ENCODE measurements at places on chromosomes 5 and 9.

DNA sequence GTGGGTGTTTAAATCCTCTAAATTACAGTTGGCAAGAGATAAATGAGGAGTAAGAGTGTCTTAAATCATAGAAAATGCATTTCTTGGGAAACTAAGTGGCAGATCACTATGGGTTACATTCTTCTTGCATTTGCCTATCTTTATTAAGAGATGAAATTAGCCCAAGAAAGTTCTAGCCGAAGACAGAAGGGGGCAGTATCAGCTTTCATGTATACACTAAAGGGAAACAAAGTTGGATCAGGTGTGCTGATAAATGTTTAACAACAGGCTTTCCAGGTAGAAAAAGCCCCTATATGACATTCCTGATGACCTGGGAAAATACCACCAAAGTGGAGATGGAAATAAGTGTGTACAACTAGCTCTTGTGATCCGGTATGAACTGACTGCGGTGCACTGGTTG, 81.9 kb upstream of the TLR4 start:
- no peak for DNase-seq

GRCh38 chr5:7662289-7662688, 188.6 kb downstream of the CFAP90 start:
- DNase-seq, result no peak

DNA sequence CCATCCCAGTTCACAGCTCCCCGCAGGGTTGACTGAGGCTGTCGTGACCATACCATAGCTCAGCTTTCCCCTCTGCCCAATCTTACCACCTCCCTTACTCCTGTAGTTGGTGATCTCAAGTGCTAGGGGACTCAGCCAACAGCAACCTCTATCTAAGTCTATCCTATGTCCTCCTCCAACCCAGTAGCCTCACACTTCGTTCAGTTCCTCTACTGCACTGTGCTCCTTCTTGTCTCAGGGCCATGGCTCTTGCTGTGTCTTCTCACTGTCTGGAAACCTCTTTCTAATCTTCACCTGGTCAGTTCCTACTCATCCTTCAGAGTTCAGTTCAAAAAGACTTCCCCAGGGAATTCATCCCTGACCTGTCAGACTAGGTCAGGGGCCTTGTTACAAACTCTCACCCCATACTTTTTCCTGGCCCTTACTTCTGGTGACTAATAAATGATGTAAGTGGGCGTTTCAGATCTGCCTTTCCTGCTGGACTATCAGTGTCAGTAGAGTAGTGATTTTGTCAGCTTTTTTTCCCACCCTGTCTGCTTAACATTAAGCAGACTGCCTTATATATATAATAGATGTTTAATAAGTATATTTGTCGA, 53.6 kb upstream of the NR3C1 start:
- no peak for DNase-seq

GRCh38 chr9:107242073-107243030, 40.7 kb upstream of the RAD23B start:
- DNase-seq, result no peak

DNA sequence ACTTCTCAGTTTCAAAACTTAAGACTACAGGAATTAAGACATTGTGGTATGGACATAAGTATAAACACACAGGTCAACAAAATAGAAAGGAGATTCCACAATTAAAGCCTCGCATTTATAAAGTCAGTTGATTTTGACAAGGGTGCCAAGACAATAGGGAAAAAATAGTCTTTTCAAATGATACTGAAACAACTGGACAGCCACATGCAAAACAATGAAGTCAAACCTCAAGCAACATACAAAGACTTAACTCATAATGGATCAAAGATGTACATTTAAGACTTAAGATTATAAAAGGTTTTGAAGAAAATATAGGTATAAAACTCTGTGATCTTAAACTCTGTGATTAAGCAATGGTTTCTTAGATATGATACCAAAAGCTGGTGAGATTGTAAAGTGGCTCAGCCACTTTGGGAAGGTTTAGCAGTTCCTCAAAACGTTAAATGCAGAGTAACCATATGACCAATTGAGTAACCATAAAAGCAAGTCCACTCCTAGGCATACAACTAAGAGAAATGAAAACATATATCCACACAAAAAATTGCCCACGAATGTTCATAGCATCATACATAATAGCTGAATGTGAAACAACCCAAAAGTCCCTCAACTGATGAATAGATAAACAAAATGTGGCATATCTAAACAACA, 22.0 kb downstream of the HINT1 start:
- DNase-seq, result no peak

GRCh38 chr9:135992486-135993408, 31.6 kb upstream of the UBAC1 start:
- no peak for DNase-seq

- no peak for DNase-seq
Measured at GRCh38 chr5:92979716-92980115, 601.3 kb downstream of the NR2F1-AS1 start.

DNA sequence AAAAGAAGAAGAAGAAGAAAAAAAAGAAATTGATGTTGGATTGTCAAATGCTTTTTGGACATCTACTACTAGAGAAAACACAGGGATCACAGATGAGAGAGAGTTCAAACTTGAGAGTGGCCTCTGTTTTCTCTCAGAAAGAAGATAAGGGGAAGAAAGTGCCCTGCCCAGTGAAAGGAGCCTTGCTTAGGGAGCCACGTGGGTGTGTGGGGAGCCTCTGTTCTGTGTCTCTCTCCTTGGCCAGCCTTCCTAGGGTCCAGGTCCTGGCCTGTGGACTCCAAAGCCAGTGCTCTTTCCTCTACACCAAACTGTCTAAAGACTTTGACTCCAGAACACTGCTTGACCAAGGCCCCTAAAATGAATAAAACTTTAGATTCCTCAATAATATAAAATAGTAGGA, 22.0 kb upstream of the COL15A1 start:
- DNase-seq, result no peak

GRCh38 chr5:14778792-14779070, 92.8 kb downstream of the ANKH start:
- no peak for DNase-seq

DNA sequence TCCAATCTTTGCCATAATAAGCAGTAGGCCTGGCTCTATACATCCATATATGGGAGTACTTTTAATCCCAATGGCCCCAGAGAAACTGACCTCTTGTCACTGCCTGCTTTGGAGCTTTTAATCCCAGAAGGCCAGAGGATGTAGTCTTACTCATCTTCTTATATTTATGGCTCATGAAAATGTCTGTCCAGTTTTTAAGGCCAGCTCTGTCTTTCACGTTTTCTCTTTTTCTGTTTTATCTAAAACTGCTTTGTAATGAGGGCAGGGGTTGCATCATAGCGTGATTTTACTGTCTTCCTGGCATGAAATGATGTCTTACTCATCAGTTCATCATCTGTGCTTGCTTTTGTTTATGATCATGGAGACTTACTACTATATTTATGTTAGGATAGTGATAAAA, 1094.9 kb downstream of the MAT2B start:
- DNase-seq, result no peak

DNA sequence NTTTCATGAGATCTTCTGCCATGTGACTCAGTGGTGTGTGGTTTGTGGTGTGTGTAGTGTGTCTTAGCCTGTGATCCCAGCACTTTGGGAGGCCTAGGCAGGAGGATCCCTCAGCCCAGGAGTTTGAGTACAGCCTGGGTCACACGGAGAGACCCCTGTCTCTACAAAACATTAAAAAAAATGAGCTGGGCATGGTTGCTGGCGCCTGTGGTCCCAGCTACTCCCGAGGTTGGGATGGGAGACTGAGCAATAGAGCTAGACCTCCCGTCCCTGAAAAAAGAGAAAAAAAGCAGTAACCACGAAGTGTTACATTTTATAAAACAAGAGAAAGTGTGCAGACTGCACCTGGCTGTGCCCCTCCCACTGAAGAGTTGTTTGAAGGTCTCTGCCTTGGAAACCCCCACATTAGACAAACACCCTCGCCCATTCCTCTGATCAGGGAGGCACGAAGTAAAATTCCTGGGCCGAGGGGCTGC, 21.2 kb upstream of the RNU6ATAC start:
- peak; percentile 5 for DNase-seq

DNA sequence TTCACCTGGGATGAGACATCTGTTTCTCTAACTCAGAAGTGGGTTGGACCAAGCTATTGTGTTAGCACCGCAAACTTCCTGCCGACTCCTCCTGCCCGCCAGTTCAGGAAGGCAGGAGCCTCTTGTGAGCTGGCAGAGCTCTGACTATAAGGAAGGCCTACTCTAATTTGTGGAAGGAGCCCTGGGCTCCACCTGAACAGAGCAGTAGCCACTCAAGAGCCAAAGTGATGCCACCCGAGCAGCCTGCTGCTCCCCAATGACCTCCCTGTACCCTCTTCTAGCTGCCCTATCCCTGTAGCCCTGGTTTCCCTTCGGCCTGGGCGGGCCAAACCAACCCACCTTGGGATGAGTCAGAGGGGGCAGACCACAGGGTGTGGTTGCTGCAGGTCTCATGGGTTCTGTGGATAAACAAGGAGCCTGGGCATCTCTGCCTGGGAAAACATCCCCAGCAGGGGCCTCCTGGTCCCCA, 81.6 kb downstream of the PSD2 start:
- DNase-seq, result no peak

GRCh38 chr5:62312674-62313073, 6.7 kb downstream of the KIF2A start:
- DNase-seq, result no peak

DNA sequence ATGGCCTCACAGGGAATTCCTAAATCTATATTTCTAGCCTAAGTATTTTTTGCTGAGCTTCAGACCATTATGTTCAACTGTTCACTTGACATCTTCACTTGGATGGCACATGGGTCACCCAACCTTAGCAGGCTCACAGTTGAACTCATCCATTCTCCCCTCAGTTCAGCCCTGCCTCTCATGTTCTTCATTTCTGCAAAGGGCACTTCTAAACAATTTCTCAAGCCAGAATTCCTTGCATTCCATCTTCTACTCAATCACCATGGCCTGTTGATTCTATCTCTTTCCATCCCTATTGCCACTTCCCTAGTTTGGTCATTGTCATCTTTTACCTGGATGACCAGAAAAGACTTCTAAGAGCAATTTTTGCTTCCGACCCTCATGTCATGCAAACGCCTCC, 7.3 kb upstream of the RGS3 start:
- DNase-seq, result no peak

DNA sequence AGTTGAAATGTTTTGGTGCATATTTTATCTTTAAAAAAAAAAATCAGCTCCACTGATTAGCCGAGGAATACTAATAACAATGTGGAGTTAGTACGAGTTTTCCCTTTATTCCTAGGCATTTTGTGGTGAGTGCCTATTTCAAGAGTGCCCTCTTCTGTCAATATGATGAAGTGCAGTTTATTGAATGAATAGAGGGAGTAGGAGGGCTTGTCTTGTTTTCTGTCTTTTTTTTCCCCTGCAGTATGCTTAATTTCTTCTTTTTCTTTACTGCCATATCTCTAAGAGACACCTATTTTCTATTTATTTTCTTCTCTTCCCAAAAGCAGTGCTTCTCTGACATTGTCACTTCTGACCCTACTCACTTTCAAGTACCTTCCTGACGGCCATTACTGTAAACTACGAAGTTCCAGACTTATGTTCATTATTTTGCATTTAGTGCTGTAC, 169.6 kb upstream of the PITX1 start:
- no peak for DNase-seq

- DNase-seq, result no peak
Measured at GRCh38 chr5:114010362-114010761, 351.5 kb upstream of the KCNN2 start.

- DNase-seq, result no peak
Measured at GRCh38 chr5:73747696-73748380, 121.8 kb downstream of the ARHGEF28 start.

DNA sequence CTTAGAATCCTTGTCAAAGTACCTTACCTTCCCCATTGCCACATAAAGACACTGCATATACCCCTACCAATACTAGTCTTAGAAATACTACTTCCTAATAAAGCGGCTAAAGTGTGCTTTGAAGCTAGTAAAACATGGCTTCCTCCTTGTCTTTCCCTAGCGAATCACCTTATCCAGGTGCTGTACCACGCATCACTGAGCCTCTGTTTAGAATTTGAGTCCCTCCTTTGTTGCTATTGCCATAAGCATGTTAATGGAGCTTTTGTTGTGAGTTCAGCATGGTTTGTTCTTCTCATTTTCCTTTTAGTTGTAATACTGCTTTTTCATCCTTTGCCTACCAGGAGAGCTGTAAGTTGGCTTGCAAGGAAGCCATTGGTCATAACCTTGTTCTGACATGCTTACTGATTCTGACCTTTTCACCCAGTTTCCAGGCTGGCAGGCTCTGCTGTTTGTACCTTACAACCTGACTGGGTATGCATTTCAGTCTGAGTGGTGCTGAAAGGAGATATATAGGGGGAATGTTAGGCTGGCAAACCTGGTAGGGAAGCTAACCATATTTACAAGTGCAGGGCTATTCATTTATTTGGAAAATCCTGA, 49.8 kb downstream of the LMNB1 start:
- no peak for DNase-seq

DNA sequence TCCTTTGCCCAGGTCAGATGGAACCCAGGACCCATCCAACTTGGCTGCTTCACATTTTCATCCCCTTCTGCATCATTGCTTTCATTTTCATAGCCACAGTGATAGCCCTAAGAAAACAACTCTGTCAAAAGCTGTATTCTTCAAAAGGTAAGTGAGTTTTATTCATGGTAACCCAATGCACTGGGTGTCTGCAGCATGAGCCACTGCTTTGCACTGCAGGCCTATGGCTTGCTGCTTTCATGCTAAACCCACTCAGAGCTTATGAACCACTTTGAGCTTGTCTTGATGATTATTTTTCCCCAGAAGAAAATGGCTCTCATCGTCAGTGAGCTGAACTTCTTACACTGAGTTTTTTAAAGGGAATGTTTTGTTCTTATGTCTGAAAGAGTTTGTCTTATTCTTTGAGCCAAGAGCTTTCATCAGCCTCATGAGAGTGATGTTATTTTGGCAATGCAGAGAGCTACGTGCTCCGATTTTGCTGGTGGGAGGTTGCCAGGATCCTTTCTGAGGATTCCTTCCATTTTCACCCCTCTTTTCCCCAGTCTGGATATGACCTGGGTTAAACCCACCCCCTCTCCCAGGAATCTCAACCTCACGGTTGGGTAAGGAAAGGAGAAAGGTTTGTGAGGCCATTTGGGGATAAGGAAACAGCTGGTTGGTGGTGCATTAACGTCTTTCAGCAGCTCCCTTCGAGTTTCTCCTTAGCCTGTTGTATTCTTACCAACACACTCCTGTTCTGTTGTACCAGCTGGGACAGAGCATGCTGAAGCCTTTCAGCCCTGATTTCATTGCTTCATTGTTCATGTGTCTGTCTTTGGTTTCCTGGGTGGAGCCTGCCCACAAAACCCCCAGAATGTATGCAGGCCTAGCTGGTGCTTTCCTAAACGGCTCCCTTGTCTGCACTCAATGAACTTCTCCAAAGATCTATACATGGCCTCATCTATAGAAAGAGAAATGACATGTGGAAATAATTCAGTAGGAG, 47.6 kb downstream of the PDCD1LG2 start:
- no peak for DNase-seq

GRCh38 chr5:170628028-170628427, 124.2 kb downstream of the KCNIP1 start:
- DNase-seq, result no peak

GRCh38 chr5:63563008-63563917, 399.0 kb downstream of the HTR1A start:
- no peak for DNase-seq

GRCh38 chr9:121286973-121287741, 19.2 kb downstream of the GSN start:
- peak; percentile 88 for DNase-seq

GRCh38 chr5:160266752-160267345, 37.5 kb downstream of the FABP6 start:
- no peak for DNase-seq

- DNase-seq, result no peak
Measured at GRCh38 chr5:20113031-20113715, 125.2 kb upstream of the CDH18 start.
